Activated CD4-positive, alpha-beta T cell treated with anti-CD3 and anti-CD28 coated beads for 4 hours (primary cell): ENCODE measurements at places on chromosomes 5 and 9.
A peak's percentile ranks its signal among the peaks of the same experiment; 100 is the strongest.

GRCh38 chr5:74112372-74113195 is 486.6 kb downstream of the ARHGEF28 start:
- no peak for DNase-seq

DNA sequence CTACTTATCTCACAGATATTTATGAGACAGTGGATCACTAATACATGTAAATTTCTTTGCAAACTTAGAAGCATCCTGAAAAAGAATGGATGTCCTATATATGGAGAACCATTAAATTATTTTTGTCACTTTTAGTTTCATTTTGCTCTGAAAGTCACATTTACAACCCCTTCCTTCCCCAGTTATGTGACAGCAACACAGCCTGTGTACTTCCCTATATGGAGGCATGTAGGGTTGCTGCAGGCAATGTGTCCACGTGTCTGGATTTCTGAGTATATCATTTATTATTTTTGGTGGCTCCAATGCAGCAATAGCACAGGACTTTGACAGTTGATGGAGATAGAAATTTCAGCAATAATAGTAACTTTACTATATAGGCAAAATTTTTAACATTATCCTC is 156.4 kb downstream of the ST8SIA4 start:
- DNase-seq = no peak

DNA sequence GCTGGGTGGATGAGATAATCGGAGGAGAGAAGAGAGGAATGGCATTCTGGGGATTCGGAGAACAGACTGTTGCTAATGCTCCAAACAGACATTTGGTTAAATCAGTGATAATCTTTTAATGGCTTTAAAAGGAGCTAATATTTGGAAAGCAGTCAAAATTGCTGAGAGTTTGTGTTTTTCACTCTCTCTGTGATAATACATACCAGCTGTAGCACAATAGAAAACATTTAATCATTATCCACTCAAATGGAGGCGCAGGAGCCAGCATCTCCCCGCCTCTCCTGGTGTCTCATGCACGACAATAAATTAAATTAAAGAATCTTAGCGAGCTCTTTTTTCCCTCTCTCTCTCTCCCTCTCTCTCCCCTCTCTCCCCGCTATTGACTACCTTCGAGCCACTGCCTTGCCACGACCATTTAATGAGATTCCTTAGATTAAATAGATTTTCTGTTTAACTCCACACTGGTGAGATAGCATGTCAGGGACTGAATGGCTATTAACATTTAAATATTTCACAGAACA is 268.6 kb upstream of the MVB12B start:
- no peak for DNase-seq

- DNase-seq = no peak
Measured at GRCh38 chr9:29129763-29130162, 1556.5 kb upstream of the C9orf72 start.

- peak; percentile 77 for DNase-seq
Measured at GRCh38 chr9:120928483-120929228, 2.1 kb upstream of the TRAF1 start.

GRCh38 chr5:134879456-134879855 is 5.3 kb downstream of the TXNDC15 start:
- no peak for DNase-seq

GRCh38 chr9:135788576-135789300 is 86.8 kb downstream of the KCNT1 start:
- no peak for DNase-seq

- no peak for DNase-seq
Measured at GRCh38 chr9:109143881-109144562, 23.0 kb downstream of the FRRS1L start.

GRCh38 chr5:176664479-176664878 is 17.2 kb downstream of the TSPAN17 start:
- DNase-seq = no peak

- DNase-seq = no peak
Measured at GRCh38 chr9:4499917-4500316, 9.6 kb downstream of the SLC1A1 start.

GRCh38 chr9:134293611-134294152 is 32.6 kb upstream of the RXRA start:
- DNase-seq = no peak

GRCh38 chr9:2502210-2502609 is 119.4 kb upstream of the VLDLR start:
- no peak for DNase-seq

DNA sequence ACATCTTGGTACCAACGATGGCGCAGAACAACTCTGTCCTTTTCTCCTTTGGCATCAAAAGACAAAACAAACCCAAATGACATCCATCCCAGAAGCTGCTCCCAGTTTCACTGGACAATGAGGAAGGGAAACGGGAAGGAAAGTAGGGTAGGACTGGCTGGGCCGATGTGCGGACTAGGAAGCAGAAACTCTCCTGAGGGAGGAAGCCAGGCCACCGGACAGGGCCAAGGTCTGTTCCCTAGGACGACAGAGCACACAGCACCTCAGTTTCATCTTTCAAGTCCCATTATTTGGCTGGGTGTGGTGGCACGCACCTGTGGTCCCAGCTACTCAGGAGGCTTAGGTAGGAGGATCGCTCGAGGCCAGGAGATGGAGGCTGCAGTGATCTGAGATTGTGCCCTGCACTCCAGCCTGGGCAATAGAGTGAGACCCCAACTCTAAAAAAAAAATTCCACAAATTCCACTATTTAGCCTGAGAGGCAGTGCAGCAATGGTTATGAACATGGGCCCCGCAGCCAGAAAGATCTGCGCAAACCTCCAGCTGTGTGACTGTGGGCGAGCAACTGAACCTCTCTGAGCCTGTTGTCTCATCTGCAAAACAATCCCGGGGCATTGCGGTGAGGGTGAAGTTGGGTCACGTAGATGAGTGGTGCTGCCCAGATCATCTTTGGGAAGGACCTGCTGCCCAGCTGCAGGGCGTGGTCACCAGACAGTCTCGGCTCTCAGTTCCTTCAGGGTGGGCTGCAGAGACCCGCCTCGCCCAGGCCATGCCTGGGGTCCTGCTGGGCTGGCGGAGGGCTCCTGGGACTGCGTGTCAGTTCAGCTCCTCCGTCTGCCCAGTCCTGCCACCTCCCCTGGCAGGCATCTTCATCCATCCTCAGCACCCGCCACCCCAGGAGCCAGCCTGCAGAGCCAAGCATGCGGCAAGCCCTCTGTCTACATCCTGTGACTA is 101.2 kb upstream of the RAPGEF1 start:
- no peak for DNase-seq

DNA sequence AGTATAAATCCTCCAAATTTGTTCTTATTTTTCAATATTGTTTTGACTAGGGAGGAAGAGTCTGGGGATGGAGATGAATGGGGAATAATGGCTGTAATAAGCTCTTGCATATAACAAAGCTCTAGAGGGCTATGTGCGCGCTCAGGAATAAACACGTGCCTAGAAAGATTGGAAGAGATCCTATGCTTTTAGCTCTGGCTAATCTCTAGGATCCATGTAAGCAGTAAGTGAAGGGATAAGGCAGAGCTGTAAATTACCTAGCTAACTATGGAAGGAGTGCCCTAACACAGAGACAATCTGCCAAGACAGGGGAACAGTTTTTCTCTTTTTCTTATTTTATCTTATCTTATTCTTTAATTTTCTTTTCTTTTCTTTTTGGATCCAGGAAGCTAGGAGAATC is 21.6 kb downstream of the OR1J1 start:
- DNase-seq = no peak

- no peak for DNase-seq
Measured at GRCh38 chr5:169886677-169887076, 93.6 kb downstream of the INSYN2B start.

GRCh38 chr5:160342413-160342941 is 27.9 kb downstream of the C1QTNF2 start:
- DNase-seq = no peak

GRCh38 chr5:172530406-172530805 is 76.1 kb upstream of the SH3PXD2B start:
- no peak for DNase-seq

DNA sequence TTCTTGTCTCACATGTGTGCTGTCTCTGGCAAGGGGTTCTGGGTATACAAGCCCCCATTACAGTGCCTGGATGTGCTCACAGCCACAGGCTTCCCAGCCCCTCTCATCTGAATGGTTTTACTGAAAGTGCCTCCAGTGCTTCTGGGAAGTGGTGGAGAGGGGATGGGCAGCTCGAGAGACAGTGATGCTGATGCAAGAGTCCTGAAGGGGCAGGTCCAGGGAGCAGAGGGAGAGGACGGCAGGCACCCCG is 93.5 kb downstream of the PHF2 start:
- DNase-seq = no peak

- DNase-seq = peak; percentile 3
Measured at GRCh38 chr5:78162253-78162862, 132.1 kb downstream of the AP3B1 start.

DNA sequence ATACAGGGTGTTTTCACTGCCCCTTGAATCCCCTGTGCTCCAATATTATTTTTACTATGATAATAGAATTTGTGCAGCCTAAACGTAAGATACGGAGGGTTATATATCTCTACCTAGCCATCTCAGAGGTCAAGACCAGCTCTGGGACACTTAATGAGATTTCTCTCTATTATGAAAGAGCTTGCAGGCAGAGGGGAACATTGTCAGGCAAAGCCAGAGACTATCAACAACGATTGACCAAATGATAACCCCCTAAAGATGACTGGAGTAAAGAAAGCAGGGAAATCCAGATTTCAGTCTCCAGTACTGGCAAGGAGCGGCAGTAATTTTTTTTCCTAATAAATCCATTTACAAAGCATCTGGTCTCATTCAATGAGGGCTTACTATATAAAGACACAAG is 59.8 kb upstream of the LPAR1 start:
- DNase-seq = no peak

DNA sequence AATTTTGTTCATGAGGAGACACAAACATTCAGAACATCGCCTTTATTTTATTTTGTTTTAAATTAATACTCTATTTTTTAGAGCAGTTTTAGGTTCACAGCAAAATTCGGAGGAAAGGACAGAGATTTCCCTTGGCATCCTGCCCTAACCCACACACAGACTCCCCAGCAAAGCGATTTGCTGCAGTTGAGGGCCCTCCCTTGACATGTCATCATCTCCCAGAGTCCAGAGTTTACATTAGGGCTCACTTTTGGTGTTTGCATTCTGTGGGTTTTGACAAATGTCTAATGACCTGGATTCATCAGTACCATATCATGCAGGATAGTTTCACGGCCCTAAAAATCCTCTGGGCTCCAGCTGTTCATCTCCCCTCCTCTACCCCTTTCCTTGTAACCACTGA is 33.6 kb upstream of the COL5A1 start:
- DNase-seq = no peak

- no peak for DNase-seq
Measured at GRCh38 chr5:155136216-155136850, 122.8 kb downstream of the KIF4B start.

DNA sequence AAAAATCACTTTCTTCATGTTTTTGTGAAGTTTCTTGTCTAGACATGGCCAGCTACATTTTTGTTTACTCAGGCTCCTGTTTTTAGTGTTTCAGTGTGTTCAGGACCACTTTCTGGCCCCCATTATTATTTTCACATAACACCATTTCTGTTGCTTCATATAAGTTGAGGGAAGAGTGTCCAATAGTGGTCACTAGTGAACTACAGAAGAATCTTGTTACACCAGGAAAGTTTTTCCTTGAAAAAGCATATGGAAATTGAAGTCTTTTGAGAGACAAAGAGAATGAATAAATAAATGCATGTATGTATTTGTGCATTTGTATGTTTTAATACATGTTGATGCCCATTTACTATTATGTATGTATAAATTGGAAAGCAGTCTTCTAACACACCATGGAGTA is 3.8 kb downstream of the ADAMTSL1 start:
- no peak for DNase-seq

- DNase-seq = no peak
Measured at GRCh38 chr9:37919956-37920335, 16.0 kb upstream of the SLC25A51 start.

DNA sequence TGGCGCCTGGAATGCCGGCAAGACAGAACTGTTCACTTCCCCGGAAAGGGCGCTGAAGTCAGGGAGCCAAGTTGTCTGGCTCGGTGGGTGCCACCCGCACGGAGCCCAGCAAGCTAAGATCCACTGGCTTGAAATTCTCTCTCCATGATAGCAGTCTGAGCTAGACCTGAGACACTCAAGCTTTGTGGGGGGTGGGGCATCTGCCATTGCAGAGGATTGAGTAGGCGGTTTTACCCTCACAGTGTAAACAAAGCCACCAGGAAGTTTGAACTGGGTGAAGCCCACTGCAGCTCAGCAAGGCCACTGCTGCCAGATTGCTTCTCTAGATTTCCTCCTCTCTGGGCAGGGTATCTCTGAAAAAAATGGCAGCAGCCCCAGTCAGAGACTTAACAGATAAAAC is 277.4 kb downstream of the SLCO4C1 start:
- DNase-seq = no peak

DNA sequence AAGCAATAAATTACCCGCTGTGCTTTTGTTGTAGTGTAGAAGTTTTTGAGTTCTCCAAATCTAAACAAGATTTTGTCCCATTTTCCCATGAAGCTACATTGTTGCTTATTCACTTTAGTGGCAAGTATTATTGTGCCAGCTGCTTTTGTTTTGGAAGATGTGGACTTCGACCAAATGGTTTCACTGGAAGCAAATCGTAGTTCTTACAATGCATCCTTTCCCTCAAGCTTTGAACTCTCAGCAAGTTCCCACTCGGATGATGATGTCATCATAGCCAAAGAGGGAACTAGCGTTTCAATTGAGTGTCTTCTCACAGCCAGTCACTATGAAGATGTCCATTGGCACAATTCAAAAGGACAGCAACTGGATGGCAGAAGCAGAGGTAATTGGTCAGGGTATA is 10.9 kb downstream of the MFAP3 start:
- DNase-seq = no peak
